ENCODE measurements at places on chromosomes 7 and 10.

GRCh38 chr7:133429371-133429770 is 176.5 kb downstream of the EXOC4 start:
- DNase-seq, result no peak

- no peak for DNase-seq
Observed at GRCh38 chr7:41574377-41574776, 128.5 kb downstream of the INHBA start.

- no peak for DNase-seq
Observed at GRCh38 chr7:80253237-80253636, 118.6 kb downstream of the GNAI1 start.

GRCh38 chr10:118956802-118957442 is 72.6 kb upstream of the NANOS1 start:
- DNase-seq, result no peak

- no peak for DNase-seq
Observed at GRCh38 chr7:23907012-23907411, 197.0 kb downstream of the STK31 start.
